ENCODE measurements at places on chromosomes 3 and 15.

DNA sequence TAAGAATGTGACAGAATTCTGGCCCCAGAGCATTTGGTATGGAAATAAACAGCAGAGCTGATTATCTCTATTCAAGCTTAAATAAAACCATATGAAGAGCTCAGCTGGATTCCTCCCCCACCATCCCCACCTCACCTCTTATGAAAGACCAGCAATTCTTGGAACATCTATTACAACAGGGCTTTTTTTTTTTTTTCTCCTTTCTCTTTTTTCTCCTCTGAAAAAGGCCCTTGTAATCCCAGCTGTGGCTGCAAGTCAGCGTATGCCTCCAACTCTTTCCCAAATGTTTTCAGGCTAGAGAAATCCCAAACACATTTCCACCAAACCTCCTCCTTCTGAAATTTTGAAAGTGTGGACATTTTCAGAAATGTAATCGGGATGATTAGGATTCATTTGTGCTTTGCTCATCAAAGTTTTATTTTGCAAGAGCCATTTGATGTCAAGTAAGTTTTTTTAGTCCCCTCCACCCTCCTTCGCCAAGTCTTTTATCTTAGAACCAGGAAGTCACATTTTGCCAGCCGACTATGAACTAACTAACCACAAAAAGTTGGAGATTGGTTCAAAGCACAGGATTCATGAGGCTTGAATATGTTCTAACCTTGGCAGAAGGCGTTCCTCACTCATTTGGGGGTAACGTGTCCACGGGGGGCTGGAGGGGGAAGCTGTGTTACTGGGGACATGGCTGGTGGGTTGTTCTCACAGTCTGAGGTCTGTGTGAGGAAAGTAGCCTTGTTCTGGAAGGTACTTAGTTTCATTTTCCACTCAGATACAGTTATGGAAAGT is 142.0 kb upstream of the PDZRN3 start:
- no peak for DNase-seq

DNA sequence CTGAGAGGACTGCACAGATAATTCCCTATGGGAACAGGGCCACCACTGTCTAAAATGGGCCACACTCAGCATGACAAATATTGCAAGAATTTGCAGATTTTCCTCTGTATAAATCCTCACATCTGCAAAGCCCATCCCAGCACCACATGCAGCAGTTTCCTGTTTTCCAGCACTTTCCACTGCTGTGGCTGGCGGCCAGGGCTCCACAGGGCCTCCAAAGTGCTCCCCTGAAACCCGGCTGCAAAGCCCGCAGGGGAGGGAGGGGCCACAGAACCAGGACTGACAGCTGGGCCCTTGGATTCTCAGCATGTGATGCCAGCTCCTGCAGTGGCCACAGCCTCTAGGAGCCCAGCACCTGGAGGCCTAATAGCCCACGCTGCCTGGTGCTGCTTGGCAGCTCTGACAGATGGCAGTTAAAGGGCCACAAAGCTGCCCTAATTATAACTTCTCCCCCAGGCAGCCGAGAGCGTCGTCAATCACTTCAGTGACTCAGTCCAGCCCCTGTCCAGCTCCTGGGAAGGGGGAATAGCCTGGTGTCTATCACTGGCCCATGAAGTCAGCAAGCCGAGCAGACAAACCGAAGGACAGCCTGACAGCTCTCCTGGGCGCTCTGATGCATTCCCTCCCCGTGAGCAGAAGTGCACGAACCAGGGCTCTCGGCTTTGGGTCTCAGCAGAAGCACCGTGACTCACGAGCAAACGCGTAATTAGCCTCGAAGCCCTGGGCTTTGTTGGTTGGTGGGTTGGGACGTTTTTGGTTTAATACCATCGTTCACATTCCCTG is 4.7 kb downstream of the LRRC15 start:
- DNase-seq: no peak

DNA sequence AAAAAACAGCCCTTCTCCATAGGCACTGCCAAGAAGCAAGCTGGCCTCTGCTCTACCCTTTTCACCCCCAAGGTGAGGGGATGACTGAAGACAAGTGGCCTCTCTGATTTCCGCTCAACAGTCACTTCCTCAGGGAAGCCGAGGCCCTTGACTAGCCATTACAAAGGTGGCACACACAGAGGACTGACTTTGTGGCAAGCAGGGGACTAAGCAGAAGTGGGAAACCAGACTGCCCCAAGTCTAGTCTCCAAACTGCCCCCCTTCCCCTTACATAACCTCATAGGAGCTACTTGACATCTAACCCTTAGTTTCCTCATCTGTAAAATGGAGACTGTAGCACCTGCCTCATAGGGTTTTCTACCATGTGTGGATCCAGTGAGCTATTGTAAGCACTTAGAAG is 118.9 kb downstream of the FOXP1 start:
- no peak for DNase-seq

GRCh38 chr3:140910860-140911259 is 30.8 kb upstream of the SLC25A36 start:
- DNase-seq: no peak

DNA sequence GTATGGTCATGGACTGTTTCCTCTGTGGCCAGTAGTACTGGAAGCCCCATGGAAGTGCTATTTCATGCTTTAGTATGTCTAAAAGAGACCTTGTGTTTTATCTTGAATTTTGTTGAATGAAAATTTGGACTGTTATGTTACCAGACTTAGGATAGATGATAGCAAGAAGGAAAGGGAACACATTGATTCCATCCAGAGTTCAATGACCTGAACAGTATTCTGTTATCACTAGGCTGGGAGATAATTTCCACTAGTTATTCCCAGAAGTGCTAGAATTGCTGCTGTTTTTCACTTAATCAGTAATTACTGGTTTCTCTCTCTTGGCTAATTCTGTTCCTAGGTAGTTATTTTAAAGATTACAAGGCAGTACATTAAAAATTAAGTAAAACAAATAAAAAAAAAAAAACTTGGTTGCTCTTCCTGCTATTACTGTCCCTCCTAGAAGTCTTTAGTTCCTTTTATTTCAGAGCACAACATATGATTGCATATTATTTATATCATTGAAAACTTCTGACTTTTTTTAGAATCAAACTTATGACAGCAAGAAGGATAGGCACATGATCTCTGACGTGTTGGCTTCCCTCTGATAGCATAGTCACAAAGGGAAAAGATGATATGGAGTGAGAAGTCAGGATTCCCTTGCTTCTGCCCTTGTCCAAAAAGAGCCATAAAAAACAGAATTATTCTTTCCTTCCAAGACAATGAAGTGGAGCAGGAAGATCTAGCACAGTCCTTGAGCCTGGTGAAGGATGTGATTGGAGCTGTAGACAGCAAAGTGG is 72.2 kb downstream of the KLHL25 start:
- DNase-seq: no peak

- DNase-seq: no peak
These were observed 515.4 kb downstream of the DIPK2A start for GRCh38 chr3:144487011-144487410.

DNA sequence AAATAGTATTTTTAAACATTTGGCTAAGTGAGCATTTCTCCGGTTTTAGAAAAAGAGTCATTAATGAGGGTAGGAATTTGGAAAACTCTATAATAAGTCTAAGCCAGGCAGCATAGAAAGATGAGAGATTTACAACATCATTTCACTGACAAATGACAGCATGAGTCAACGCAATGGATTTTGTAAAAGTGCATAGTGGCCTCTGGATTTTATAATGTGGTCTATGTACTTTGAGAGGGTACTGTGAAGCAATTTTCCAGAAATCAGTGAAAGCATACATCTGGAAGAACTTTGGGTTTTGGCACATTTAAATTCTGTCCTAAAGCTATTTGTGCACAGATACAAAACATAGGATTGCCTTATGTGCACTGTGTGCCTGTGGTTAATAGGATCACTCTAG is 130.8 kb upstream of the CCNL1 start:
- DNase-seq: no peak
